ENCODE measurements at places on chromosomes 6 and 20.
A peak's percentile ranks its signal among the peaks of the same experiment; 100 is the strongest.

DNA sequence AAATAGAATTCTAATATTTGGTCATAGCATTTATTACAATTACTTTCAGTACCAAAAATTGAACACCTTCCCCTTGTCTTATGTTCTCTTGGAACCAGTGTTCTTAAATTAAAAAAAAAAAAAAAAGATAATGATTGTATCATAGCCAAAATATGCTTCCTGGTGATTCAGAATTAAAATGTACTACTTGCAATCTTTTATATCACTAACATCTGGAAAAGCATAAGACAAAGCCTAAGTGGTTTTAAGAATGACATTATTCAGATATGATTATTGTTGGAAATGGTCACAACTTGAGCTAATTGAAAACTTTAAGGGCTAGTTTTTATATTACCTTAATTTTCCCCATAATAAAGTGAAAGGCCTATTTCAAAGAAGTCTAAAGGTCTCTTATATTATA is 493.3 kb upstream of the MARCKS start:
- no peak for DNase-seq

GRCh38 chr20:21767739-21768223 is 62.3 kb downstream of the PAX1 start:
- DNase-seq = no peak

- peak; percentile 69 for DNase-seq
These were observed 10.7 kb downstream of the DLL1 start for GRCh38 chr6:170279977-170280688.

DNA sequence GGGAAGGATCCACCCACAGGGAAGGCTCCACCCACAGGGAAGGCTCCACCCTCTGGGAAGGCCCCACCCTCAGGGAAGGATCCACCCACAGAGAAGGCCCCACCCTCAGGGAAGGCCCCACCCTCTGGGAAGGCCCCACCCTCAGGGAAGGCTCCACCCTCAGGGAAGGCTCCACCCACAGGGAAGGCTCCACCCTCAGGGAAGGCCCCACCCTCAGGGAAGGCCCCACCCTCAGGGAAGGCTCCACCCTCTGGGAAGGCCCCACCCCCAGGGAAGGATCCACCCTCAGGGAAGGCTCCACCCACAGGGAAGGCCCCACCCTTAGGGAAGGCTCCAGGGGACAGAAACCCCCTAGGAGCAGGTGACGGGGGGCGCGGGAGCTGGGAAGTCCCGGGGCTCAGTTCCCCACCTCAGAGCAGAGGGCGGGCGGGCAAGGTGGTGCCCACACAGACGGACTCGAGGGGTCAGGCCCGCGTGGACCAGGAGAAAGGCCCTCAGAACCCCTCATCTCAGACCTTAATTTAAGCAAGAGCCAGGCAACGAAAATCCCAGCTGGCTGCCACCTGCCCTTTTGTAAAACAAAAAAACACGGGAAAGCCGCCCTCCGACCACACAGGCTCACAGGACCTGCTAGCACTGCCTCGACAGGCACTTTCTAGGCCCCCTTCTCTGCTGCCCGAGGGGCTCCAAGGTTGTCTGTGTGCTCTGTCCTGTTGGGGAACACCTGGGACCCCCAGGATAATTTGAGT is 39.7 kb downstream of the KCNQ2 start:
- DNase-seq = no peak

GRCh38 chr6:56708810-56709597 is 66.3 kb upstream of the DST start:
- peak; percentile 8 for DNase-seq

GRCh38 chr6:132643547-132643946 is 15.4 kb downstream of the TAAR1 start:
- DNase-seq = no peak

GRCh38 chr6:43915208-43915869 is 145.3 kb downstream of the VEGFA start:
- no peak for DNase-seq

DNA sequence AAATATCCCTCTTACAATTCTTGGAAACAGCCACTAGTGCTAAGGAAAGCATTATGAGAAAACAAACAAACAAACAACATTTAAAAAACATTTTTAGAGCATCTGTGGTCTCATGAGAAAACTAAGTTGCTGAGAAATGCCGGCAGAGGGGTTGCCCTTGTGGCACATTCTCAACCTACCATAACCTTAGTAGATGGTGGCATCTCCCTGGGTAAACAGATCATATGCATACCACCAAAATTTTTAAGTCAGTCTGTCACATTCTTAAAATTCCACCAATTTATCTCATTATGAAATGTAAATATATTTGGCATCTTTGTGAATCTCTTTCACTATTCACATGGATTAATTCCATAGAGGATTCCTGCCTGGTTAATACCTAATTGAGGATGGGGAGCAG is 575.7 kb upstream of the MARCKS start:
- no peak for DNase-seq

DNA sequence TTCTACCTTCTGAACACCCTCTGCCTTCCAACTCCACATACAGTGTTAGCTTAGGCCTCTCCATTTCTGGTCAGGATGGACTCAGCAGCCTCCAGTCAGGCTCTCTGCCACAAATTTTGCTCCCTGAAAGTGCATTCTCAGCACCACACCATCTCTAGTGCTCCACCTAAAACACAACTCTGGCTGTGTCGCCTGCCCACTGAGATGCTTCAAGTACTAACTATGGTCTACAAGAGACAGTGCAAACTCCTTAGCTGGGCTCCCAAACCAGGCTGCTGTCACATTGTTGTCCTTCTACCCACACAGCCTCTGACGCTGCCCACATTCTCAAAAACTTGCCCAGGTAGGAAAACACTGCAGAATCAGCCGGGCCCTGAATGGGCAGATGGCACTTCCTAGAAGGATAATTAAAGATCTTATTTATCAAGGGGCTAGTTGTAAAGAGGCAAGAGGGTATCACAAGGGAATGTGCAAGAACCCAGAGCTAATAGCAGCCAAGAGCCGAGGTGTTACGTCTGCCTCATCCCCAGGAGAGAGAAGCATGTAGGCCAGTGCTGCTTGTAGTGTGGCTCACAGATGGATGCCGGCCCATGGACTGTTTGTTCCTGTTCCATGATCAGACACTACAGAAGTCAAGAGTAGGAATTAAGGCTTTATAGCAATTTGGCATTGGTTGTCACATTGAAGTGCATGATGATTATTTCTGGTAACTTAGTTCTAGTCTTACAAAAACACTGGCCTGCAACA is 189.7 kb downstream of the LRFN2 start:
- DNase-seq = no peak

DNA sequence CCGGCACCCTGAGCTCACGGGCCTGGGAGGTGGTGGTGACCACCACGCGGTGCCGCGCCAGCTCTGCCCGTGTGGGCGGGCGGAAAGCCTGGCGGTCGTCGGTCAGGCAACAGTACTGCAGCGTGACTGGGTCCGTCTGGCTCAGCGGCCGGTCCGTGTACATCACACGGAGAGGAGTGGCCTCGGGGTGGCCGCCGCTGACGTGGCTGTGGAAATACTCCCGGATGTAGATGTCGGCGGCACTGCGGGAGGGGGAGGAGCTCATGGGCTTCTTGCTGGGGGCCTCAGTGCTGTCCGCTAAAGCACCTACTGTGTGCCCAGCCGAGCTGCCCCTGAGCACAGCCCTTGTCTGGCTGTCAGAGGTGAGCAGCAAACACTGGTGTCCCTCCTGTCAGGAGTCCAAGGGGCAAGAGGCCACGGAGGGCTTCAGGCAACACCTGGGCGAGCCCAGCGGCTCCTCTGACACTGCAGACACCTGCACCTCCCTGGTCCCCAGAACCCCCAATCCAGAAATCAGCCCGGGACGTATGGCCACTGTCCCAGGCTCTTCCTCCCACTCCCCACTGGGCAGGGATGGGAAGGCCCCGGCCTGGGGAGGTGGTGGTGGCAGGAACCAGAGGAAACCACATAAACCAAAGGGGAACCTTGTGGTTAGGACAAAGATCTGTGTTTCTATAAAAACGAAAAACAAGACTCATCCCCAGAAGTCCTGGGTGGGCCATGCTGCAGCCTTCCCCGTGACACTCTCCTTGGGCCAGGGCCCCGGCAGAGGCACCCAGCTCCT is 6.5 kb downstream of the HELZ2 start:
- DNase-seq = peak; percentile 56

- no peak for DNase-seq
These were observed 17.9 kb upstream of the KIF25 start for GRCh38 chr6:167979436-167980139.

- DNase-seq = no peak
These were observed 236.6 kb upstream of the FAM83B start for GRCh38 chr6:54609981-54610380.

DNA sequence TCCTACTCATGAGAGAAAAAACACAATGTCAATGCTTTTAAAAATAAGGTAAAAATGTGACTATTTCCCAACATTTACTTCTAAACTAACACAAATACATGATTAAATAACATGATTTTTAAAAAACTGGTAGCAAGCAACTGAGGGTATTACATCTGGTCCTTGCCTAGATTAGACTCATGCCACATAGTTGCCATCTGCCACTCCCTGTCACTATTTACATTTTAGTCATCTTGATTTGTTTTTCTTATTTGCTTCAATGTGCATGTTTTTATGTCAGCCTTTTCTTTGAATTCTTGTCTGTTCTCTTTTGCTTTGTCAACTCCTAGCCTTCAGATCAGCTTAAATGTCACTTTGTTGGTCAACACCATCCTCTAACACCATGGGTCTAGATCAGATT is 207.0 kb upstream of the SIM1 start:
- DNase-seq = no peak

GRCh38 chr6:21731411-21732031 is 138.0 kb downstream of the SOX4 start:
- no peak for DNase-seq

DNA sequence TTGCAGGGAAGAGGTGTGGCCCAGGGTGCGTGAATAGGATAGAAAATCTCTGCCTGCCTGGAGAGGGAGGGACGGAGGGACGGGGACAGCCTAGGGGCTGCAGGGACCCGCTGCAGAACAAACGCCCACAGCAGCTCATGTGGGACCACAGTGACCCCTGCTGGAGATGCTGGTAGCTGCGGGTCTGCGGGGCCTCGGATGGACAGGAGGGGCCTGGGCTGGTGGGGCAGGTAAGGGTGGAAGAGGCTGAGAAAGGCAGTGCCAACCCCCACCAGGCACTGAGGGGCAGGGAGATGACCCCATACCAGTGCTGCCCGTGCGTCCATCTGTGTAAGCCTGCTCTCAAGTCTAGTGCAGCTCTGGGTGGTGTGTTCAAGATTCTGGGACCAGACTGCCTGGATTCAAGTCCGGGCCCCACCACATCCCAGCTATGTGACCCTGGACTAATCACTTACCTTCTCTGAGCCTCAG is 39.4 kb downstream of the KIAA1755 start:
- DNase-seq = peak; percentile 53

- DNase-seq = no peak
These were observed 196.1 kb downstream of the JARID2 start for GRCh38 chr6:15441981-15442380.

- no peak for DNase-seq
These were observed 2.6 kb upstream of the CENPW start for GRCh38 chr6:126337323-126337722.

GRCh38 chr20:35849706-35850105 is 77.9 kb downstream of the PHF20 start:
- DNase-seq = no peak

DNA sequence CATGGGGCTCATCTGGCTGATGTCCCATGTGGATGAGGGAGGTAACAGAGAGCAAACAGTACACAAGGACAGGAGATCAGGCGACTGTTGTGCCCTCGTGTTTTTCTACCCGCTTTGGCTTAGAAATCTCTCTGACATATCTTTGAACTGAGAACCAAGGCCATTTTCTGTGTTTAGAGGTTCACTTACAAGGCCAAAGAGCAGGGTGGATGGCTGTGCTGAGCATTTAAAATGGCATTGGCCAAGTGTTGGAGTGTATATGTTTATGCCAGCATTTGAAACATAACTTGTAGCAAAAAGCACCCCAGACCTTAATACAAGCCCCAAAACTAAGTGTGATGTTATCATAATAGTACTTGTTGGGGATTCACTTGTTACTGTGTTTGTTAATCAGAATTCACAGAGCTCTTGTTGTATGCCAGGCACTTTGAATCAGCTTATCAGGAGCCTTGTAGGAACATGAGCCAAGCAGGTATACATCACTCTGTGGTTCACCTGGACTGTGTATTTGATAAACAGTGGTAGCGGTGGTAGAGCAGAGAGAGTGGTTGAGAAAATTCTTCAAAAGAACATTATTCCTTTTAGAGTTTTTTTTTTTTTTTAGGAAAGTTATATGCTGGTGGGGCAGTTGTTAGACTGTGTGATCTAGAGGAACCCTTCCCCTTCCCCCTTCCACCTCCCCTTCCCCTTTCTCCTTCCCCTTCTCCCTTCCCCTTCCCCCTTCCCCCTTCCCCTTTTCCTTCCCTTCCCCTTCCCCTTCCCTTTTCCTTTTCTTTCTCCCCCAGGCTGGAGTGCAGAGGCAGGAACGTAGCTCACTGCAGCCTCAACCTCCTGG is 71.3 kb downstream of the ATRN start:
- no peak for DNase-seq

DNA sequence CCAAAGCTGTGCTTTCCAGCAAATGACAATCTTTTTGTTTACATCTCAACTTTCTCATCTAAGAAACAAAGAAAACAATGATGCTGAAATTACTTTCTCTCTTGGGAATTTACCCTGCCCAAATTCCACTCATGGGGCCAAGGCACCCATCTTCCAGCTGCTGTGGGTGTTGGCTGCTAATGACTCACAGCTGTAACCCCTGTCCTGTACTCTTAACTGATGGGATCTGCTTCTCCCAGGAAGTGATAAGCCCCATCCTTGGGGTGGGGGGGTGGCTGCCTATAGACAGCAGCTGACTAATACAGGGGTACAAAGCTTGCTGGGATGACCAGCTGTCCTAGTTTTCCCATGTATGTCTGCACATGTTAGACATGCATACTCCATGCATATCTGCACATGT is 938.6 kb downstream of the C6orf118 start:
- DNase-seq = no peak

Data from CD4-positive, alpha-beta T cell treated with Interleukin-2 at 100 ng/mL for 4 hours (primary cell).